ENCODE measurements at places on chromosomes 3 and 15. TPM values are rescaled to one million over a fixed set of nuclear protein-coding genes. Genes with fewer than 3 reads are reported as not detected.
A peak's percentile ranks its signal among the peaks of the same experiment; 100 is the strongest.

Gene ENTPD3
- 0.39 TPM for total RNA-seq

DNA sequence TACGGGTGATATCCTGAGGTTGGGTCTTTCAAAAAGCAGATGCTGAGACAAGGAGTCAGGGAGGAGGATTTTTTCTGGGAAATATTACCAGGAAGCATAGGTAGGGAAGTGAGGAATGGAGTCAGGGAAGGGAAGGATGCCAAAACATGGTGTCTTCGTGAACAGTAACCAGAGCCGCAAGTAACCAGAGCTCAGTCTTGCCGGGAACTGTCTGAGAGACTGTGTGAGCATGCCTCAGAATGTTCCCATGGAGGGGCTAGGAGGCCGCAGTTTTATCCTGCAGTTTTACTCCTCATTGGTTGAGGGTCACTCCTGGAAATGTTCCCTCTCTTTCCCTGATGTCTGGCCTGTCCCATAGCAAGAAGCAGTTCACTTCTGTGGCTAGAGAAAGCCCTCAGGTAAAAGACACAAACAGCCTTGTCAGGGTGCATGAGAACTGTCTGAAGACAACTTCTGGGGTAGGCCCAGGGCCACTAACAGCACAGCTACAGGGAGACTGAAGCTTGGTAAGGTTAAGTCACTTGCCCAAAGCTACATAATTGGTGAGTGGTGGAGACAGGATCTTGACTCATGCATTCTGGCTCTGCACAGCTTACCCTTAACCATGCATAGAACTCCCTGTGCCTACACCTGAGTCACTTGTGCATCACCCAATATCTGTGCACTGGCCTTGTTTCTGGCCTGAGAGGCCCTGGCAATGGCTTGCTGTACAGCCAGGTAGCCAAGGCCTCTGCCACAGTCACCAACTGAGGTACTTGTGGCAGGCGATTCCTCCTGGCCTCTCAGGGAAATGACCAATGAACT is 76.3 kb upstream of the FRMD4B start:
- DNase-seq = no peak
- H3K27ac ChIP-seq = no peak overlapping the region
- H3K4me3 ChIP-seq = no peak overlapping the region
- no peaks in the 10 kb centered on the region for H3K27me3 ChIP-seq

Gene CPNE9
- total RNA-seq = not detected

Gene GP9
- total RNA-seq = not detected

DNA sequence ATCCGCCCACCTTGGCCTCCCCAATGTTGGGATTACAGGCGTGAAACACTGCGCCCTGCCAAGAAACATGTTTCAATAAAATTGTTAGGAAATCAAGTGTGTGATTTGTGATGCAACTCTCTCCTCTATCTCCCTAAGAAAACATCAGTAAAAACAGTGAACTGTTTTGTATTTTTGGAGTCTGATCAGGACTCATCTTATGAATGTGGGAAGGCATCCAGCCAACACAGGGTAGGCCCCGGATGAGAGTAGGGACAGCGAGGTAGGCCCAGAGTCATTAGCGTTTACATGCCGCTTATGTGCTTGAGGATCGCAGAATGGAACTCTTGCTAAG is 884 bp upstream of the GLYCTK start:
- peaks cover 4% of the 10 kb centered on the region for H3K4me1 ChIP-seq
- peaks cover 15% of the 10 kb centered on the region for H3K36me3 ChIP-seq
- no peak for DNase-seq
- peak overlapping the region; percentile 70 for H3K4me3 ChIP-seq
- H3K27me3 ChIP-seq = no peaks in the 10 kb centered on the region

DNA sequence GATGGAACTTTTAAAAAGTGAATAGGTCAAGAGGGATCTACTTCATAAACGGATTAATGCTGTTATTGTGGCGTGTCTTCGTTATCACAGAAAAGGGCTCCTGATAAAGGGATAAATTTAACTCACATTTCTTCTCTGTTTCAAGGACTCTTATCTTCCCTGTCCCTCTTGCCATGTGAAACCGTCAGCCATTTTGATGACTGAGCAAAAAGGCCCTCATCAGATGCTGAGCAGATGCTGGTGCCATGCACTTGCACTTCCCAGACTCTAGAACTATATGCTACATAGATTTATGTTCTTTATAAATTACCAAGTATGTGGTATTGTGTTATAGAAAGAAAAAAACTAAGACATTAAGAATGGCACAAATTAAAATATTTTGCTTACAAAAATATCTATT is 1011.8 kb upstream of the GBE1 start:
- no peaks in the 10 kb centered on the region for H3K36me3 ChIP-seq
- H3K27me3 ChIP-seq = no peaks in the 10 kb centered on the region
- no peaks in the 10 kb centered on the region for H3K4me1 ChIP-seq
- no peak for DNase-seq
- no peak overlapping the region for H3K27ac ChIP-seq

Gene HDC
- total RNA-seq = 0.46 TPM

DNA sequence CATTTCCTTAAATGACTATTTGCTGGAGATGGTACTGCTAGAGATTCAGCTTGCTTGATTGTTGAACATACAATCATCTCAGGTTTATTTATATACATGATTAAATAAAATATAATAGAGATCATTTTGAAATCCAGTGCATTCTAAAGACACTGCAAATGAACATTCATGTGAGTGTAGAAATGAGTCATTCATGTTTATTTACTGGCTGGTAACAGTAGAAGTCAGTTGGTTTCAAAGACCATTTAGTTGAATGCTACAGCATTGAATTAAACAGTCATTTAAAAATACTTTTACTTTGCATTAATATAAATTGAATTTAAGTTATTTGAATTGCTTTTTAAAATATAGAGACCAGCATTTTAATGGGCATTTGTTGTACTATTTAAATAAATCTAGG is 551.9 kb upstream of the GOLIM4 start:
- no peak for DNase-seq
- no peak overlapping the region for H3K4me3 ChIP-seq
- no peak overlapping the region for H3K27ac ChIP-seq
- H3K27me3 ChIP-seq = no peaks in the 10 kb centered on the region
- no peaks in the 10 kb centered on the region for H3K36me3 ChIP-seq
- H3K4me1 ChIP-seq = no peaks in the 10 kb centered on the region

- H3K4me1 ChIP-seq = peaks cover 22% of the 10 kb centered on the region
- DNase-seq = no peak
- no peak overlapping the region for H3K4me3 ChIP-seq
- H3K36me3 ChIP-seq = no peaks in the 10 kb centered on the region
Measured at GRCh38 chr3:67017211-67017610, 19.1 kb downstream of the KBTBD8 start.

DNA sequence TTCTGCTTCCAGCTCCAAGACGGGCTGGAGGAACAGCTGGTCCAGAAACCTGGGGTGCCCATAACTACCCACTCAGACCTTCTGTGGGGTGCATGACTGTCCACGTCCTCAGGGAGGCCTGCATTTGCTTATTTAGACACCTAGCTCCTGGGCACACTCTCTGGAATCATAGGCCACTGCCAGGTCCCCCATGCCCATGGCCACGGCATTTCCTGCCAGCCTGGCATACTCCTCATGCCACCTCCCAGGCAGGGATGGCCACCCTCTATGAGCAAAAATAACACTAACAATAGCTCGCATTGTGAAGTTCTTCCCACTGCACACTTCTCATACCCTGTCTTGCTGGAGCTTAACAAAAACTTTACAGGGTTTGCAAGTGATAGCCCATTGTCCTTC is 166.9 kb upstream of the TPM1 start:
- H3K4me1 ChIP-seq = peaks cover 30% of the 10 kb centered on the region
- no peaks in the 10 kb centered on the region for H3K36me3 ChIP-seq
- no peaks in the 10 kb centered on the region for H3K27me3 ChIP-seq
- no peak for DNase-seq
- peak overlapping the region; percentile 65 for H3K27ac ChIP-seq
- H3K4me3 ChIP-seq = no peak overlapping the region

Gene ZNF148
- total RNA-seq = 29.5 TPM

GRCh38 chr3:2802429-2802828 is 307.7 kb downstream of the IL5RA start:
- no peak for DNase-seq
- no peaks in the 10 kb centered on the region for H3K36me3 ChIP-seq
- no peak overlapping the region for H3K27ac ChIP-seq

Gene SEMA3B
- total RNA-seq = 21.0 TPM

DNA sequence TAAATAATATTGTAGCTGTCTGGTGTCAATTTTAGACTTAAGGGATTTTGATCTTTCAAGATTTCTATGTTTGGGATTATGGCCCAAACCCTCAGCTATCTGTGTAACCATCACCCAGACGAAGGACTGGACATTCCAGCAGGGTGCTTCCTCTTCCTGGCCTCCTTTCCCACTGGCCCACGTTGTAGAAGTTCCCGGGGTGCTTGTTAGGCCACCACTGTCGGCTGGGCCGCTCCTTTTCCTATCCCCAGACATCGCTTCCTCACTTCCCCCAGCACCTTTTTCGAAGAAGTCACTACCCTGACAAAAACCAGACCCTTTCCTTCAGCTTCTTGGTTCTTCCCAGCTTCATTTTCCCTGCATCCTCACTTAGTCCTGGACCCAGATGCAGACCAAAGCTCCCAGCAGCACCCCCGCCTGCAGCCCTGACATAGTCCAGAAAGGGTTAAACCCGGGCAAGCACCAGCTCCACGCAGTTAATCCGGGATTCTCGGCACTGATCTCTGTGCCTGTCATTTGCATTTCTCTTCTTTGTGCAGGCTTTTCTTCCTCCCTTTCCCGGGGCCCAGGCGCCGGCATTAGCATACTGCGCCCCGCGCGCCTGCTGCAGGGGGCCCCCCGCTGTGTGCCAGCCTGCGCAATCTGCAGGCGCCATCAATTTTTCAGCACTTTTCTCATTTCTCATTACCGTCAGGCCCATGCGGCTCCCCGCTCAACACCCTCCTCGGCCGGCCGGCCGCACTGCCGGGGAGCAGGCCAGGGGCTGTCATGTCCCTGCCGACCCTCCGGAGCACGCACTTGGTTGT is 90.6 kb downstream of the ZNF621 start:
- DNase-seq = no peak
- H3K27me3 ChIP-seq = peaks cover 6% of the 10 kb centered on the region
- no peak overlapping the region for H3K27ac ChIP-seq
- peak overlapping the region; percentile 16 for H3K4me3 ChIP-seq
- no peaks in the 10 kb centered on the region for H3K36me3 ChIP-seq

DNA sequence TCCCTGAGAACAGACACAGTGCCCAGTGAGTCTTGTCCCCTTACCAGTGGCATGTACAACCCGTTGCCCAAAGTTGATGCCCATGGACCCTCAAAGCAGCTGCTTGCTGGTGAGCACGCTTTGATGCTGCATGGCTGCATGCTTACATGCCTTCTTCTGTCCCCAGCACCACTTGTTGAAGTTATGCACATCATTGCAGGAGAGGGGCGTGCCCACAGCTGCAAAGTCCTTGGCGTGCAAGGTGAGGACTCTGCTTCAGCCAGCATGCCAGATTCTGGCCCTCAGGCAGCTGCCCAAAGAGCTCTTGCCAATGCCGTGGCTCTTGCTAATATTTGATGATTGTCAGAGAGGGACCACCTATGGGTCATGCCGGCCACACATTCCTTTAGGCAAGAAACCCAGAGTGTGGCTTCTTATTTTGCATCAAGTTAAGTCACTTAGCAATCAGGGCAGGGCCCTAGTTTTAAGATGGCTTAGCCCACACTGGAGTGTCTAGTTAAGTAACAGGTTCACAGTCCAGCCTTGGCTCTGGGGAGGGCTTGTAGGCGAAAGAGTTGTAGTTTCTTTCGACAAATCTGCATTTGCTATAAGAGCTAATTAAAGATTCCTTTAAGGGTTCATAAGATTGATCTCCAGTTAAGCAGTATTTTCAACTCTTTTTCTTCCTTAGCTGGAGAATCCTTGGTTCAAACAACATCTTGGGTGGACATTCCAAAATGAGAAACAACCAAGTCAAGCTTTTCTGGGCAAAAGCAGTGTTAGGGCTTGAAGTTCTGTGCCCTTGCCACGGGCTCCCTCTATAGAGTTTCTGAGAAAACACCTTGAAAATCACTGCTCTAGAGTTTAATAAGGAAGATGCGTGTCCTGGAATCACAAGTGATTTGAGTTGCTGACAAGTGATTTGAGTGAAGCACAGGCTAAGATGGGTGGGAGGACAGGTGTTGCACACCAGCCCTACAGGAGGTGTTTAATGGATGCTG is 128.6 kb downstream of the SLCO3A1 start:
- H3K27ac ChIP-seq = no peak overlapping the region
- H3K27me3 ChIP-seq = no peaks in the 10 kb centered on the region
- H3K4me3 ChIP-seq = no peak overlapping the region
- DNase-seq = no peak
